HTR-8/SVneo (cell line): ENCODE measurements at places on chromosomes 3 and 15.

DNA sequence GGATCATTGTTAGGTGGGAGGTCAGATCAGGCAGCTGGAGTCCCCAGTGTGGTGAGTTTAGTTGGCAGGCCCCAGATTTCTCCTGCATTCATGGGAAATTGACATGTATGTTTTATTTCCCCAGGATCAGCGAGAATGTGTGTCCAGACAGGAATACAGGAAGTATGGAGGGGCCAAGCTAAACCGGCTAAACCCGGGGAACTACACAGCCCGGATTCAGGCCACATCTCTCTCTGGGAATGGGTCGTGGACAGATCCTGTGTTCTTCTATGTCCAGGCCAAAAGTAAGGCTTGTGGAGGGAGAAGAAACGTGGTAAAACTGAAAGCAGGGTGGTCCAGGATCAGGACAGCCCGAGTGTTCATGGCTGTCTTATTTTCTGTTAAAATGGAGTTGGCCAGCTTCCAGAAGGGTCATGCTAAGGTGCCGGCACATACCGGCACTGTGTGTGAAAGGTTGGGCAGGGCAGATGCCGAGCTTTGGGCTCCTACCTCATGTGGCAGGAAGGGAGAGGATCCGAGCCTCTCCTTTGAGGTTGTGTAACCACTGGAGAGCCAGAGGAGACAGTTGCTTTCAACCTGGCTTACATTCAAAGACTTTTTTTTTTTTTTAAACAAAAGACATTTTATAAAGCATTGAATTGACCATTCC lies 83.1 kb downstream of the PGPEP1L start:
- DNase-seq: no peak

DNA sequence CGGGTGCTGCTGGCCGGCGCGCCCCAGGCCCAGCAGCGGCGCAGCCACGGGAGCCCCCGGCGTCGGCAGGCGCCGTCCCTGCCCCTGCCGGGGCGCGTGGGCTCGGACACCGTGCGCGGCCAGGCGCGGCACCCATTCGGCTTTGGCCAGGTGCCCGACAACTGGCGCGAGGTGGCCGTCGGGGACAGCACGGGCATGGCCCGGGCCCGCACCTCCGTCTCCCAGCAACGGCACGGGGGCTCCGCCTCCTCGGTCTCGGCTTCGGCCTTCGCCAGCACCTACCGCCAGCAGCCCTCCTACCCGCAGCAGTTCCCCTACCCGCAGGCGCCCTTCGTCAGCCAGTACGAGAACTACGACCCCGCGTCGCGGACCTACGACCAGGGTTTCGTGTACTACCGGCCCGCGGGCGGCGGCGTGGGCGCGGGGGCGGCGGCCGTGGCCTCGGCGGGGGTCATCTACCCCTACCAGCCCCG lies 777 bp downstream of the LOXL1 start:
- DNase-seq: no peak

DNA sequence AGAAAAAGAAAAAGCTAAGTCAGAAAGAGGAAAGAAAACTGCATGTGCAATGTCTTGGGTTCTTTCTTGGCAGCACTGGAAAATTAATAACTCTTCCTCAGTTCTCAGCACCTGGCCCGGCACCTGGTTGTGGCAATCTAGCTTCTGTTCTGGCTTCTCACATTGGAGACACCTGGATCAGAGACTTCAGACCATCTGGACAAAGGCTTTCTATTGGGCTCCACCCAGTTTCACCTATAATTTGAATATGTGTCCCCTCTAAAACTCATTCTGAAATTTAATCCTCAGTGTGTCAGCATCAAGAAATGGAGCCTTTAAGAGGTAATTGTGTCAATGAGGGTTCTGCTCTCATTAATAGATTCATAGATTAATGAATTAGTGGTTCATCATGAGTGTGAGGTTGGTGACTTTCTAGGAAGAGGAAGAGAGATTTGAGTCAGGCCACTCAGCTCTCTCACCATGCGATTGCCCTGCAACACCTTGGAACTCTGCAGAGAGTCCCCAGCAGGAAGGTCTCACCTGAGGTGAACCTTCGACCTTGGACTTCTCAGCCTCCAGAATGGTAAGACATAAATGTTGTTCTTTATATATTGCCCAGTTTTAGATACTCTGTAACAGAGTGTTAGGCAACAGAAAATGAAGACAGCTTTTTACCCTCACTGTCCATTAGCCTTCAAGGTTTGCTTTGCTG lies 679.9 kb downstream of the NTRK3 start:
- no peak for DNase-seq

- no peak for DNase-seq
Observed at GRCh38 chr3:46006238-46007032, 10.8 kb upstream of the FYCO1 start.

DNA sequence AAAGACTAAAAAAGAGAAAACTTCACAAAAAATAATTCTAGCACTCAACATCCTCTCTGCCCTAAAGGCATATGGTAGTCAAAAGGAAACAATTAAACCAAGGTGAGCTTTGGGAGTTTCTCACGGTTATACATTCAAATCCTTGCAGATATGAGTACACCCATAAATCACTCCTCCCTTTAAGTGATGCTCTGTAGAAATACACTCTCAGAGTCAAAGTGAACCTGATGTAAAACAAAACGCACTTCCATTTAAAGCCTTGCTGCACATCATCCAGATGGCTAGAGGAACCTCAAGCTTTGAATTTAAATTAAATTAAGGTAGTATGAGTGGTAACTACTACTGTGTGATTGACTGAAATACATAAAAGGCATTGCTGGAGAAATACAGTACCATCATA lies 36.0 kb upstream of the AADAC start:
- DNase-seq: no peak

DNA sequence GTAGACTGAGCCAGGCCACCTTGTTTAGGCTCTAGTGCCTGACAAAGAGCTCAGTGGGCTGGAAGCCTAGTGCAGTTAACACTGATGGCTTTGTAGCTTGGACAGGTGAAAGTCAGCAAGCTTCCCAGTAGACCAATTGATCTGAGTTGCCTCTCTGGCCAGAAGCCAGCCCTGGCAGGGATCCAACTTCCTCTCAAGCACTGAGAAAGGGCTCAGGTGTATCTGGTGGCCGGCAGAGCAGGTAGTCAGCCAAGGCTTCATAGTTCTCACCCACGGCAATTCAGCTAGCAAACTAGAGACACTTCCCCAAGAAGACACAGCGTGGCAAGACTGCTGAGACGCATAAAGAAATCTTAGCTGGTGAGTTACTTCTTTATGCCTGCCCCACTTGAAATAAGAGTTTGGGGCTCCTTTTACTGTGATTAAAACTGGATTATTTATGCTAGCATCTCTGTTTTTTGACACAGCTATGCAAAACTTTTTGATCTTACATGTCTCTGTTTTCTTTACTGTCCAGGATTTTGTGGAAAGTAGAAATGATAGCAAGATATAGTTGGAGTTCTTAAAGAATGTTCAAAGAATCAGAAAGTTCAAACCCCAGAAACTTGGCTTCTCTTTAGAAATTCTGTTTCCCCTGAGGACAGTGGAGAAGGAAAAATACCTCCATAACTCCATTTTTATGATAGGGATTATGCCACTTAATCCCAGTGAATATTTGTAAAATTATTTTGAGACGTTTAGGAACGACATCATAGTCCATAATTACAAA lies 8.4 kb upstream of the CA12 start:
- no peak for DNase-seq

GRCh38 chr3:160828880-160829279 lies 72.8 kb downstream of the PPM1L start:
- no peak for DNase-seq

GRCh38 chr3:194212161-194212844 lies 76.4 kb downstream of the HES1 start:
- DNase-seq: no peak

GRCh38 chr15:67176195-67176971 lies 78.1 kb downstream of the AAGAB start:
- DNase-seq: no peak

DNA sequence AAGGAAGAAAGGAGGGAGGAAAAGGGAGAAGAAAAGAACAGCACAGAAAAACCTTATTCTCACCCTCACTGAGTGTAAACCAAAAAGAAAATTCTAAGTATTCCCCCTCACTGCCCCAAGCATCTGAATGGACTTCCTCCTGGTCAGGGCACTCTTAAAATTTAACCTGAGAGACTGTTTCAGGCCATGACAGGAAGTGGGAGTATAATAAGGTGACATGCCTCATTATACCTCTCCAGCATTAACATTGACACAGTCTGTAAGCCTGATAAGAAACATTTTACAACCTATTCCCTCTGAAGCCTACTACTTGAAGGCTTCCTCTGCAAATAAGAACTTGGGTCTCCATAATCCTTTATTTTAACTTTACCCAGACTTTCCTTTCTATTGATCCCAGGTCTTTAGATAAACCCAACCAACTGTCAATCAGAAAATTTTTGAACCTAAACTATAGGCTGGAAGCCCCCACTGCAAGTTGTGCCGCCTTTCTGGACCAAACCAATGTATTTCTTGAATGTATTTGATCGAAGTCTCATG lies 41.7 kb downstream of the SLCO2A1 start:
- DNase-seq: no peak

GRCh38 chr3:110750201-110750600 lies 321.4 kb upstream of the NECTIN3 start:
- DNase-seq: no peak

GRCh38 chr15:41932511-41933289 lies 38.8 kb upstream of the SPTBN5 start:
- no peak for DNase-seq

DNA sequence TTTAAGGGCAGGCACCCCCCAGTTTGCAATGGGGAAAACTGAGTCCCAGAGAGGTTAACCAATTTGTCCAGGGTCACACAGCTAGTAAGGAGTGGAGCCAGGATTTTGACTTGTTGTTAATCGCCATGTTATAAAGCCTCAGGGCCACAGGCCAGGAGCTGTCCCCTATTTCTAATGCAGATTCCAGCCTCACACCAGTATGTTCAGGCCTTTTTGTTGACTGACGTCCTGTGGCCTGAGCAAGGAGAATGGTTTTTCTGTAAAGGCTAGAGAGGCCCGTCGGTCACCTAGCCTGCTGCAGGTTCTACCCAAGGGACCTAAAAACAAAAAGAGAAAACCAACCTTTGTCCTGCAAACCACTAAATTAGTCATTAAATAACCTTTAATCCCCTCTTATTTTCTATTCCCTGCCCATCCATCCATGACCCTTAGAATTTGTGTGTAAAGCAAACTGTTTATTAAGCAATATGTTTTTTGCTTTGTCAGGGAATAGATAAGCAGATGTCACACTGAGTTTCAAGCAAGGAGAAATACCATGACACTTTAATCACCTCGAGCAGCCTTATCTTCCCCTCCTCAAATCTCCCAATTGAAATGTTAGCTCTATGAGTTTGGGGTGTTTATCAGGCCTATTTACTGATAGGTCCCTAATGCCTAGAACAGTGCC lies 14.1 kb downstream of the ACOX2 start:
- DNase-seq: no peak
